Fibroblast of skin of abdomen (primary cell): ENCODE measurements at places on chromosomes 3 and 15.
A peak's percentile ranks its signal among the peaks of the same experiment; 100 is the strongest.

- DNase-seq: no peak
These were observed 511.6 kb upstream of the PROK2 start for GRCh38 chr3:72296477-72297111.

- DNase-seq: no peak
These were observed 3.7 kb downstream of the UBR1 start for GRCh38 chr15:43102187-43102586.

DNA sequence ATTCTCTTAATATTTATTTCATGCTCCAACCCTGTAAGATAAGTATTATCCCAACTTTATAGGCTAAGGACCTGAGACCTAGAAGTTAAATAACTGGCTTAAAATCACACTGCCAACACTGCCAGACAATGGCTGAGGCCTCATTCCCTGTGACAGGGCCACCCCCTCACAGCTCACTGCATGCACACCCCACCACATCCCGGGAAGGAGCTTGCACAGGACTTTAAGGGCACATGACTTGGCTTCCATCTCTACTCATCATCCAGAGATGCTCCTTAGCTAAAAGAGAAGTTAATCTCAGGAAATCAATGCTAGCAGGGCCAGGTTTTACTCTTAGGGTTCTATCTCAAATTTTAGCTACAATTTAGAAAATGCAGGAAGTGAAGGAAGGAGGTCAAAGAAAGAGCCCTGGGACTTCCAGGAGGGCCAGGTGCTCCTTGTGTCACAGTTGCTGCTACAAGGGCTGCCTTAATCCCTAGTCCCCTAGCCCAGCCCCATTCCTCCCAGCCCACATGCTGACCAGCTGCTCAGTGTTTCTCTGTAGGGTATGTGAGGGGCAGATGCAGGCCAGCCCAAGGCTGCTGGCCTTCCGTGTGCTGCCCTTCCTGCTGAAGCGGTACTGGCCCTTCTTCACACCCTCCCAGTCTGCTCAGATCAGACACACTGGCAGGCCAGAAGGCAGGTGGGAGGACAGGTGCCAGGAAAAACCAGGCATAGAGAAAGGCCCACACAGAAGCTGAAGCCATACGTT is 53.5 kb downstream of the WWTR1 start:
- DNase-seq: no peak

GRCh38 chr15:63599401-63600000 is 2.3 kb downstream of the FBXL22 start:
- DNase-seq: peak; percentile 11

GRCh38 chr3:126448893-126449180 is 26.9 kb downstream of the ZXDC start:
- DNase-seq: no peak

DNA sequence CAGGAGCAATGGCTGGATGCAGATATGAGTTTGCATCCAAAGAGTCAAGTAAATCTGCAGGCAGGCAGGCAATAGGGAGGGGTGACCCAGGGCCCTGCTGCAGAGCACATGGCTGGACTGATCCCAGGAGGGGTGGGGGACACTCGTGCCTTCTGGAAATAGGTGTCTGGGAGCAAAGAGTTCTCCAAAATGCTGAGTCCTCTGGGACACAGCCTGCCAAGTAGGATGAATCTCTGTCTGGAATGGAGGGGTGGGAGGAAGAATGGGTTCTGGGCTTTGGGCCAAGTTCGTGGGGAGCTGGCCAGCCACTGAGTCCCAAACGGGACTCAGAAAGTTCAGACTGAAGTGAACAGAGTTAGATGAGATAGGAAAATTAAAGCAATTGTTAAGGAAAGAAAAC is 214.5 kb downstream of the MTHFS start:
- DNase-seq: peak; percentile 95

- DNase-seq: no peak
These were observed 55.0 kb downstream of the ATP2C1 start for GRCh38 chr3:130948929-130949328.

DNA sequence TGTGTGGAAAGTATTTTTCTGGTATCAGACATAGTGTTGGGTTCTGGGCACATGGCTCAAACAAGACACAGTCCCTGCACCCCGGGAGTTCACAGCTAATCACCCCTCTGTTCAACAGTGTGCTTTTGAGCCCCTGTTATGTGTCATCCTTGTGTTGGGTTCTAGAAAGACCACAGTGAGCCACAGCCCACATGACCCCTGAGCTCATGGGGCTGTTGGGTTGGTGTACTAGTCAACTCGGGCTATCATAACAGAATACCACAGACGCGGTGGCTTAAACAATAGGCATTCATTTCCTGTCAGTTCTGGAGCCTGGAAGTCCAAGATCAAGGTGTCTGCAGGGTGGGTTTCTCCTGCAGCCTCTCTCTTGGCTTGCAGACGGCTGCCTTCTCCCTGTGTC is 100.0 kb downstream of the DNAJB8 start:
- no peak for DNase-seq

GRCh38 chr3:64595253-64595694 is 92.5 kb downstream of the ADAMTS9 start:
- peak; percentile 97 for DNase-seq

DNA sequence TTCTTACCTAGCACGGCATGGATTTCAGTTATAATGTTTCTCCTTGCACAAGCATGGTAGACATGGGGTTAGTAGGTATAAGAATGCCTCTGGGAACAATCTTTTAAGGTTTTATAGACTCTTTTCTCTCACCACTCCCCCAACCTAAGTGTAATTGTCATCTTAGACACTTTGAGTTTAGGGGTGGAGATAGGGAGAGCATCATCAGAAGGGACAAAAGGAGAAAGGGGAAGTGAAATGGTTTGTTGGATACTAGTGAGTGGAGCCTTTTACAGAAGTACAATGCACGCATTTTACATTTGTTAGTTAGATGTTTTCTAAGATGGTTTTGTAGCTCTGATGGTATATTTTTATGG is 189.2 kb downstream of the TP63 start:
- no peak for DNase-seq

DNA sequence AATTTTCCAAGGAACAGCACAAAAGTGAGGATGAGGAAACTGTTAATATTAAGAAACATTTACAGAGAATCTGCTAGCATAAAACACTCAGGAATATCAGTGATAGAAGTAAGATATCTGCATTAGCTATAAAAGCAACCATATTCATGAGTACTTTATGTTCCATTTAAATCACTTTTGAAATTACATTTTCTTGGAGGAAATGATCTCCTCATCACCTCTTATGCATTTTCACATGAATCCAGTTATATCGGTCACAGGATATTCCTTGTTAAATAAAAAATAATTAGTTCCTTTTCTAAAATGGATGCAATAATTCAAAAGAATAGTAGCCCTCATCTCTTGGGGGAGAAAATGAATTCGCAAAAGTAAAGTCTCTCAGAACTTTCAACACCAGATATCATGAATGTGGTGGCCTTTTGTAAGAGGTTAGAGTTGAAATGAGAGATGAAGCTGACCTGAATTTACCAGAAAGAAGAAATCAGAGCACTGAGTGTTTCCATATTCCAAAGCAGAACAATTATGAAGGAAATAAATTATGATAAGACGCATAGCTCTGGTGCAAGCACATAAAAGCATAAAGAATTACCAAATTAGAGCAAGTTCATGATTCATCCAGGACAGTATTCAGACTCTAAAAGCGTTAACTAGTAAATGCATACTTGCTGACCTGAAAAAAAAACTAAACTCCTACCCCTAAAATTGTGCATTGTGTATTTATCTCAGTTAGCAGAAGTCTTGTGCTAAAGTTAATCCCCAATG is 321.9 kb upstream of the CCDC54 start:
- no peak for DNase-seq

DNA sequence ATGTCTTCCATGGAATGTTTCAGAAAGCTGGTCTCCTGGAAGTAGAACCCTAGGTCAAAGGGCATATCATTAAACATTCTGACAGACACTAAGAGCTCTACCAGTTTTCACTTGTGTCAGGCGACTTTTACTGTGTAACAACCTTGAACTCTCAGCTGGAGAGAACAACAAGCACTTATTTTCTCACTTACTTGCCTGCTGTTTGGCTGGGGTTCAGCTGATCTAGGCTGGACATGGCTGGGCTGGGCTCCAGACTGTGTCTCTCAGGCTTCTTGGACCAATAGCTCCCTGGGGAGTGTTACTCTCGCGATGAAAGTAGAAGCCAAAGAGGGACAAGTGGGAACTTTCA is 527.3 kb downstream of the SHQ1 start:
- DNase-seq: no peak

DNA sequence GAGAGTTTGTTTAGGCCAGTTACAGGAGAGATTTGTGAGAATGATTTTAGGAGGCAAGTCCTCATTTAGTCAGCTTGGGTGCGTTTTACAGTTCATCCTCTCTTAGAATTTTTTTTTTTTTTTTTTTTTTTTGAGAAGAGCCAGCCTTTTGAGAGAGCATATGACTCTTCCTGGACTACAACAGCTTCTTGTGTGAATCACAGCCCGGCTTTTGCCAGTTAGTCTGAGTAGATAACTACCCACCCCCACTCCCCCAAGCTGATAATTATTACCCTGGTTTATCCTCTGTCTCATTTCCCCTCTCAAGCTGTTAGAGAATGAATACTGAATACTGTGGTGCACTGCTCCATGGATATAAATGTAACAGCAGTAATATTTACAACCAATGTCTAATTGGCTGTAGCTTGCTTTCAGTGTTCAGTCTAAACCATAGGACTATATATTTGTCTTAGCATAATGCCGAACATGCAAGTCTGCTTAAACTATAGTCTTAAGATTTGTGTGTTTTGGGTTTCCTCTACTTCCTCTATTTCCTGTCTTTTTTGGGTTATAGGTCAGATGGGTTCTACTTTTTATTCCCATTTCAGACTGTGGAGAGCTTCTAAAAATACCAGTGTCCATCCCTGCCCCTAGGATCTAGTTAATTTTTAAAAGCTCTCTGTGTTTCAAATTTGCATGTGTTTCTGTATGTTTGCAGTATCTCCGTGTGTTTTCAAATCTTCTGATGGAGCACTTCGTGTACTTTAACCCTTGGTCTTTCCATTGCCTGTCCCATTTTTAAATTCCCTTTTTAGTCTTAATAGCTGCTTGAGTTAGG is 8.0 kb downstream of the CHD2 start:
- peak; percentile 92 for DNase-seq

GRCh38 chr3:150898046-150898754 is 7.0 kb downstream of the MINDY4B start:
- DNase-seq: no peak

GRCh38 chr3:88180398-88180999 is 30.7 kb downstream of the C3orf38 start:
- peak; percentile 48 for DNase-seq

DNA sequence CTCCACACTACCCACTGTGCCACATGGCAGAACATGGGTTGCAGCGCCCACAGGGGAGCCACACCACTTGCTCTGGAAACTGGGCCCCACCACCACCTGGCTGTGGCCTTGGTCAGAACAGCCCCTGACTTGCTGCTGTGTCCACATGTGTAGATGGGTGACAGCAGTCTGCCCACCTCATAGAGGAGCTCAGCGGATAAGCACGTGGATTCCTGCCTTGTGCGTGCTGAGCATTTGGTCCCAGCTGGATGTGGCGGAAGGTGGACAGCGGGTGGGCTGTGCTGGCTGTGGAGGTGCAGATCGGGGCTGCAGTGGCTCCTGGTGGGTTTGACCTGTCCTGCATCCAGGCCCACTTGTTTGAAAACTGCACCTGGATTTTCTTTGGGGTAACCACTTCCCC is 6.0 kb upstream of the PLXNA1 start:
- no peak for DNase-seq

DNA sequence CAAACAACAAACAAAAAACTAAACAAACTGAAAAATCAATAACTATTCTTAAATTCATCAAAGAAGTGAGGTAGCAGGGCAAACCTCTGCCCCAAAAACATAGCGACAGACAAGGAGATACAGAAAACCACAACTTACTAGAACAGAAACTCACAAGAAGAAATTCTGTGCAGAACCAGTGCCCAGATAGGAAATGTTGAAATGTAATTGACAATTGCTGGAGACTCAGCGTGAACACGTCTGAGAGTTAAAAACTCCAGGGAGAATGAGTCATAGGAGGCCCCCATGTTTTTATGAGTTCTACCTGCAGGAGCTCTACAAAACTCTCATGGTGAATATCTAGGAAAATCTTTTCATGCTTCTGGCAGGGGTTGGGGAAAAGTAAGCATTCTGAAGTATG is 95.5 kb upstream of the SETMAR start:
- no peak for DNase-seq

GRCh38 chr15:70580286-70580685 is 183.1 kb downstream of the UACA start:
- DNase-seq: no peak

GRCh38 chr15:45611305-45611704 is 23.5 kb upstream of the SQOR start:
- DNase-seq: no peak

GRCh38 chr15:38589502-38589901 is 24.9 kb upstream of the RASGRP1 start:
- DNase-seq: peak; percentile 77

DNA sequence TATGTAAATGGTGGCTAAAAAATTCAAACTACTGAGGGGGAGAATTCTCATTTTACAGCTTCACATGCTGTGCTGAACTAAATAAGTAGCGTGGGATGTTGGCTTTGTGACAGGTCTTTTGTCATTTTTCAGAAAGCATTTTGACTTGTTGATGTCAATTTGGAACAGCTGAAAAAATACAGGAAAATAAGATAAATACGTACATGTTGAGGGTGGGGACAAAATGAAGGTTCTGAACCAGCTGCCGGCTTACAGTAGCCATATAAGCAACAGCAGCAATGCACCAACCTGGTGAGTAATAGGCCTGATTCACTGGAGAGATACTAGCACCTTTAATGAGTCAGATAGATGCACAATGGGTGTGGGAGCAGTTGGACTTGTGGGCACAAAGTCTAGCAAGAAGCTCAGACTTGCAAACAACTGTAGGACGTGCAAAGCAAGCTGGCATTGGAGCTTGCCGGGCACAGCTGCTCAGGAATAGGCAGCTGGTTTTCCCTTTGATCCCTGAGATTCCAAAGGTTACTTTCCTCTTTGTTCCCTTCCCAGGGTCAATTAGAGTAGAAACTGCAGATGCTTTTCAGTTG is 12.9 kb downstream of the B3GNT5 start:
- peak; percentile 77 for DNase-seq

- peak; percentile 40 for DNase-seq
These were observed 69.2 kb downstream of the GOLGA8B start for GRCh38 chr15:34514251-34514670.

DNA sequence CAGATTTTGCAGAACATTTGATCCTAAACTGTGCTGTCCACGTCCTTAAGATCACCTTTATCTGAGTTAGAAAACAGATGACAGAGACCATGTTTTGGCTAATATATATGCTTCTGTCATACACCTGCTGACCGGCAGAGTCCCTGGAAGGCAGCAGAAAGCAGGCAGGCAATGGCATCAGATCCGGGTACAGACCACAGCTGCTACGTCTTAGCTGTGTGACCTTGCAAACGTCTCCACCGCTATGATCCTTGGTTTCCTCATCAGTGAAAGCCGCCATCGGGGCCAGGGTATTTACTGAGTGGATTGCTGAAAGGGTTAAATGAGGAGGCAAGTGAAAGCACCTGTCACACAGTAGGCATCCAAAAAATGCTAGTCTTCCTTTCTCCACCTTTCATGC is 72.1 kb downstream of the ABTB1 start:
- DNase-seq: no peak

- no peak for DNase-seq
These were observed 509.2 kb downstream of the GABRG3 start for GRCh38 chr15:27480141-27480530.

- DNase-seq: peak; percentile 49
These were observed 29.2 kb downstream of the GJD2 start for GRCh38 chr15:34725556-34725955.
